Effector memory CD8-positive, alpha-beta T cell (primary cell): ENCODE measurements at places on chromosomes 7 and 10.

GRCh38 chr7:134935701-134936100 is 50.6 kb upstream of the AGBL3 start:
- peaks cover 6% of the 10 kb centered on the region for H3K27me3 ChIP-seq
- no peak overlapping the region for H3K27ac ChIP-seq
- DNase-seq = no peak
- no peaks in the 10 kb centered on the region for H3K36me3 ChIP-seq
- peaks cover 7% of the 10 kb centered on the region for H3K4me1 ChIP-seq

DNA sequence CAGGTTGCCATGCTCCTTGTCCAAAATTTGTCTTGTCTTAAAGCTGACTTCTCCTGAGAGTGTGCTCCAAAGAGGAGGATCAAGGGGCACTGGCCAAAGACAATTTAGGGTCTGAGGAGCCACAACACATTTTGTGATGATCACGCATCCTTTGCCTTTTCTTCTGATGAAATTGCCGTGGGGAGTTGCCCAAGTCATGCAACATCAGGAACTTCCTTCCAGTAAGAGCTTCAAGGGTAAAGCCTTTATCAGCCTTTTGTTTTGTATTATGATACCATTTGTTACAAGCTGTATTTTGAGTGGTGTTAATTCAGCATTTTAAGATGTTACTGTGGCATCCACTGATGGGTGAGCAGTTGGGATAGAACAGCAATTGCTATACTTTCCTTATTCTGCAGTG is 131.2 kb upstream of the MKI67 start:
- no peaks in the 10 kb centered on the region for H3K4me1 ChIP-seq
- no peak overlapping the region for H3K4me3 ChIP-seq
- no peak for DNase-seq
- H3K27me3 ChIP-seq = peaks cover 8% of the 10 kb centered on the region
- peaks cover 3% of the 10 kb centered on the region for H3K36me3 ChIP-seq

GRCh38 chr10:76885816-76886215 is 751.8 kb downstream of the KCNMA1 start:
- H3K4me3 ChIP-seq = no peak overlapping the region
- H3K36me3 ChIP-seq = no peaks in the 10 kb centered on the region
- H3K4me1 ChIP-seq = peaks cover 7% of the 10 kb centered on the region
- H3K27me3 ChIP-seq = no peaks in the 10 kb centered on the region
- H3K27ac ChIP-seq = no peak overlapping the region

GRCh38 chr7:68619526-68619925 is 978.7 kb upstream of the AUTS2 start:
- no peaks in the 10 kb centered on the region for H3K27me3 ChIP-seq
- H3K36me3 ChIP-seq = no peaks in the 10 kb centered on the region
- no peaks in the 10 kb centered on the region for H3K4me1 ChIP-seq
- no peak for DNase-seq
- H3K4me3 ChIP-seq = no peak overlapping the region
